ENCODE measurements at places on chromosomes 2 and 18.

- DNase-seq: no peak
Observed at GRCh38 chr18:2471523-2471922, 99.8 kb downstream of the METTL4 start.

DNA sequence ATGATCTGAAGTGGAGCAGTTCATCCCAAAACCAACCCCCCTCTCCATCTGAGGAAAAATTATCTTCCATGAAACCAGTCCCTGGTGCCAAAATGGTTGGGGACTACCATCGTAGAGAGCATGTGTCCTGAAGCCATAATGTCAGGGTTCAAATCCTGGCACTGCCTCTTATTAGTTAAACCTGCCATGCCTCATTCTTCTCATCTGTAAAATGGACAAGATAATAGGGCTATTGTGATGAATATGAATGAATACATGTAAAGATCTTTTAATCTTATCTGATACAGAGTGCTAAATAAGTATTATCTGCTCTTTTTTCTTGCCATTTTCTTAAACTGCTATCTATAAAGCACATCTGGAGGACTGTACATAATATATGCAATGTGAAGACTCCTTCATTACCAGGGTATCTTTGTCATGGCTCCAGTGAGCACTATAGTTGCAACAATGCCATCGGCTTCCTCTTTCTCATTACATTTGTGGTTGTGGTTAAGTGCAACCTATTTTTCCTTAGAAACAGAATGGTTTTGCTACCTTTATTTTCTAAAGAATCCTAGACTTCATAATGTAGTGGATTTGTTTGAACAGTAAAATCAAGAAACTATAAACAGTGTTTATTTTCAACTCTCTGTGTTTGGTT lies 27.0 kb downstream of the MFSD6 start:
- DNase-seq: no peak

GRCh38 chr2:24164416-24164973 lies 10.4 kb upstream of the FAM228A start:
- DNase-seq: no peak

DNA sequence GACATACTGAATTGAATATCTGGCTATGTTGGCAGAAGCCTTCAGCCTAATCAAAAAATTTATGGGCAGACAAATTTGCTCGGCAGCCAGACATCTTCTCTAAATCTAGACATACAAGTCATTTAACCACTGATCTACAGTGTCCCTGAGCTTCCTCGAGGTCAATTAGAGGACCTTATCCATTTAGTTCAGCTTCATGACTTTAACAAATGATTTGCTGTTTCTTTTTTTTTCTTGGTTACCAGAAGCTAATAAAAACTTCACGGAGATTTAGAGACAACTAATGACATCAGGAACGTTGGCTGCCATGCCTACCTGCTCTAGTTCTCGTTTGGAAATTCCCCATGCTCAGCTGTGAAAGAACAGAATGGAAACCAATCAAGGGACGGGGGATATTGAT lies 223.8 kb downstream of the BCL2 start:
- no peak for DNase-seq

- DNase-seq: peak; percentile 44
Observed at GRCh38 chr18:58862851-58863538, 1.7 kb upstream of the ZNF532 start.

- DNase-seq: no peak
Observed at GRCh38 chr2:216206041-216206703, 97.0 kb downstream of the XRCC5 start.

DNA sequence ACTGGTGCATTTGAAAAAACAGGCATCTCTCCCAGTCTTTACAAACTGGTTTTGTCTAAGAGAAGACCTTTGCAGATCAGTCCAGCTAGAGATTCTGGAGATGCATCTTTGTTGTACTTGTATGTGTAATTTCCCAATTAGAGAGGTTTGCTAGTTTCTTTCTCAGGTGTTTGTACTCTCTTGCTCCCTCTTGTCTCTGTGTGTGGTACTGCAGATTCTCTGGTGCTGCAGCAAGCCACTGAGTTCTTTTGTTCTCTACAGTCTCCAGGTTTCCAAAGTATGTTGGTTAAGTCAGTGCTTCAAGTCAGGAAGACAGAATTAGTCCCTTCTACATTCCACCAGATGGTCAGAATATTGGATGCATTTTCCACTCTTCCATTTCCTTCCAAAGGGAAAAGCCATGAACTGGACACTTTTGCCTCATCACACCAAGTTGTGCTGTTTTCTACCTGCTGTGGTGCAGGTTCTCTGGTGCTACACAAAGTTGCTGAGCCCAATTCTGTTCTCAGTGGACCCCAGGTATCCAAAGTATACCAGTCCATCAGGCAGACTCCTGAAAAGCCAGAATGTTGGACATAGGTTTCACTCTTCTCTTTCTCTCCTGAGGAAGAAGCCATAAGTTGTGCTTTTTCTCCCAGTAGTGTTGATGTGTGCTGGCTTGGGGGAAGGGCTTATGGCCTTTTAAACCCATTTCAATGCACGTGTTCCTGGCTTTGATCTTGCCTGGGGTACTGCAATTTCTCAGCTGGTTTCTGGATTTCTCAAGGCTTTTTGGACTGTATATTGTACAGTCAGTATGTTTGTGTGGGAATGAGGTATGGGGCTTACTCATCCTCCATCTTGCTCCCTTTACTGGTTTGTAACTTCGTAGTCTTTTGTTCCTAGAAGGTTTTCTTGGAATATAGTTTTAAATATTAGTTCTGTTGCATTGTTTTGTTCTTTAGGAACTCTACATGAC lies 29.8 kb downstream of the EPC2 start:
- no peak for DNase-seq

GRCh38 chr2:170770606-170771420 lies 635 bp downstream of the ERICH2 start:
- peak; percentile 69 for DNase-seq

DNA sequence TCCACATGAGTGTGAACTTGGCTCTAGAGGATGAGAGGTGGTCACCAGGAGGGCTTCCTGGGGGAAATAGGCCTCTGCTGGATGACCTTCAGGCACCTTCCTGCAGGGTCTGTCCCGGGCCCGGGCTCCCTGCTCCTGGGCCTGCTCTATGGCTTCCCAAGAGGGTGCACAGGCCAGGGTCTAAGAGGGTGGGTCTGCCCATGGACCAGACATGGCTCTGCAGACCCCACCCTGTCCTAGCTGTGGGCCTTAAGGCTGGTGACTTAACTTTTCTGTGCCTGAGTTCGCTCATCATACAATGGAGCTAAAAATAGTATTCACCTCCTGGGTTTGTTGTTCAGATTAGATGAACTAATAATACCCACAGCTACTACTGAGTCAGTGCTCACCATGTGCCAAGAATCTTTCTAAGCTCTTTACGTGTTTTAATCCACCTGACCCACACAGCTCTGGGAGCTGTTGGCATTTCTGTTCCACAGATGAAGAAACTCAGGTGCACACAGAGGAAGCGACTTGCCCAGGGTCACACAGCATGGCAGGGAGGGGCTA lies 14.4 kb downstream of the INHBB start:
- no peak for DNase-seq

DNA sequence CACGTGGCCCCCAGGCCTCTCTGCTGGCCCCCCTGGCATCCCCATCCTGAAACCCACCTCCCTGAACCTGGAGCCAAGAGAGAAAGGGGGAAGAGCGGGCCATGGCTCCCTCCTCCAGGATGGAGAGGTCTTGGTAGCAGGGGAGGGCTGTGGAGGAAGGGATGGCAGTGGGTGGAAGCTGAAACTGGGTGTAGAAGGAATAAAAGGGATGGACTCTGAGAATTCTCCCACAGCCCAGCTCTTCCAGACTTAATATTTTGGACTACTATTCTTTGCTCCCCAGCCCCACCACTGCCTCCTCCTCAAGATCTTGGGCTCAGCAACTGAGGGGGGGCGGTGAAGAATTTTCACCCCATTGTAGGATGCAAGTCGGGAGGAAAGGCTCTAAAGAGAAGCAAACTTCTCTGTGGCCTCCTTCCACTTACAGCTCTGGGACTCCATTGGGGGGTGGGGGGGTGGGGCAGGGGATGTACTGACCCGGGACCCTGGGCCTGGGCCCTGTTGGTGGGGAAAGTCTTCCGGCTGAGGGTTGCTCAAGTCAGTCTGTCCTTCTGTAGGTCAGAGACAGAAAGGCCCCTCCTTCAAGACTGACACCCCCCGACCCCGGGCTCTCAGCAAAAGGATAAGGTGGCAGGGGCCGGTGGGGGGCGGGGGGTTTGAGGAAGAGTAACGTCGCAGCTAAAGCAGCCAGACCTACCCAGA lies 501 bp downstream of the TNS1 start:
- DNase-seq: no peak

DNA sequence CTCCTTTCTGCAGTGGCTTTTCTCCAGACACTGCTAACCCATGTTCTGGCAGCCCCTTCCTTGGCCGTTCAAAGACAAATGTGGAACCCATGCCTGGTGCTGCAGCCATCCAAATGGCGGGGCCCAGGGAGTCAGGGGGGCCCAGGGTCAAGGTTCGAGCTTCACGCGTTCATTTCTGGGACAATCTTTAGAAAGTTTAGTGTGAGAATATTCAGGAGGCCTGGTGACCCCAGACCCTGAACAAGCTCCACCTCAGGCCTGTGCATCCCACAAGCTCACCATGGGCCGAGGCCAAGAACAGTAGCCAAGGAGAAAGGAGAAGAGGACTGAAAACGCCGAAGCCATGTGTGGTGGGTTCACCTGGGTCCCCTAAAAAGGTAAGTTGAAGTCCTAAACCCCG lies 54.4 kb downstream of the ANKMY1 start:
- DNase-seq: no peak

- DNase-seq: no peak
Observed at GRCh38 chr2:241777170-241777685, 606 bp downstream of the GAL3ST2 start.

GRCh38 chr2:128197059-128197458 lies 106.1 kb downstream of the UGGT1 start:
- no peak for DNase-seq

GRCh38 chr18:42038936-42039335 lies 83.9 kb downstream of the PIK3C3 start:
- no peak for DNase-seq

GRCh38 chr2:109028277-109028676 lies 39.3 kb upstream of the EDAR start:
- DNase-seq: no peak

- DNase-seq: no peak
Observed at GRCh38 chr2:182066400-182067087, 80.9 kb downstream of the PPP1R1C start.

- DNase-seq: peak; percentile 37
Observed at GRCh38 chr2:138787053-138787666, 7.0 kb upstream of the NXPH2 start.

DNA sequence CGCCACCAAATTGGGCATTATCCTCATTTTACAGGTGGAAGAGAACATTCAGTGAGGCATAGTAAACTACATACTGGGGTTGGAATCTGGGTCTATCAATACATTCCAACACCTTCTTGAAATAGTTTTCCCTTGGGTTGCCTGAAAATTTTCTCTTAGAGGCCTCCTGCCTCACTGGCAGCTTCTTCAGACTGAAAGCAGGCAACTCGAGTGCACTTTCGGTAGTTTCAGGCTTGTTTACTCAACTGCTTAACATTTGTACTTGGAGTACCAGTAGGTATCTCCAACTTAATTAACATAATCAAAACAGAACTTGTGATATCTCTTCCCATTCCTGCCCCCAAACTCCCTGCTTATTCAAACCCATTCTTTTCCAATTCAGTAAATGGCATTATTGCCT lies 36.2 kb upstream of the C2orf74 start:
- DNase-seq: no peak

GRCh38 chr2:178414266-178415247 lies 36.4 kb downstream of the PRKRA start:
- DNase-seq: peak; percentile 93

- DNase-seq: no peak
Observed at GRCh38 chr2:226839951-226840350, 4.1 kb downstream of the RHBDD1 start.

- DNase-seq: no peak
Observed at GRCh38 chr2:85534881-85535280, 4.1 kb upstream of the MAT2A start.

DNA sequence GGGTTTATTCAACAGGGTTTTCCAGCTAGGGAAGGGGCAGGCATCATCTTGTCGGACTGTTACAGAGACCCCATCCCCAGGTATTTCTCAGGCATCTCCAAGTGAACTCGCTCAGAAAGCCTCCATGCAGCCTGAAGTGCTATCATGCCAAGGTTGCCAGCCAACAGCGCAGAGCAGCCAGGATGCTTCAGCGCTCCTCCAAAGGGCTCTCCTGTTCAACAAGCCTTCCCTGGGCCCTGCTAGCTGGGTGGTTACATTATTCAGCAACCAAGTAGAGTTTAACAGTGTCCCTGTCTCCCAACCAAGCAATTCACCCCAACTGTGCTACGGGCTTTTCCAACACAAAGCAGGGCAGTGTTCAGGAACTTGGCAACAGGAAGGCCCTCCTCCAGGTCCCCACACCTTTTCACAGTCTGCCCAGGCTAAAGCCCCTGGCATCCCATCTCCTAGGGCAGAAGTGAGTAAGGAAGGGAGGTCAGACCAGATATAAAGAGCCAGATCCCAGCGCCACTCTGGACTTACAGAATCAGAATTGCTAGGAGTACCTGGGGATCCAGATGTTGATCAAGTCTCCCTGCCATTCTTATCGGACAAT lies 52.9 kb downstream of the ZBTB7C start:
- no peak for DNase-seq

DNA sequence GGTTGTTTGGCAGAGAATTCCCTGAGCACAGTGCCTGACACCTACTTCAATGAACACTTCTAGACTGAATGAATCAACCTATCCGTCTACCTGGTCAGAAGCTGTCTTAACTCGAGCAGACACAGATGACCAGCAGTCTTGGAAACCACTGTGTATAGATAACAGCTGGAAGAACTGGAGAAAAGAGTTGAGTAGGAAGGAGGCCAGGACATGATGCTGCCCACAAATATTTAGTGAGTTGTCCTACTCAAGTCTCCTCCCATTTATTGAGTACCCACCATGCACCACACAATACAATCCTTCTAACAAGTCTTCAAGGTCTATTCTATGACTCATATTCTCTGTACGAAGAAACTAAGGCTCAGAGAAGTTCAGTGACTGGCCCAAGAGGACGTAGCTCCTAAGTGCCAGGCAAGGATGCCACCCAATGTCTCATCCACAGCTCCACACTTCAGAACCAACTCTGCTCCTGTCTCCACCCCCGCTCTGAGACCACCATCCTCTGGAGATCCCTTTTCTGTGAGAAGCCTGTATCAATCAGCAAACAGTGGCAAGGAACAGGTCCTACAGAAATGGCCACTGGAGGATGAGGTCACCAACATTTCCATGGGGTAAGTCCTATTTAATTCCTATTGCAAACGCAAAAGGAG lies 62.2 kb downstream of the GALNT14 start:
- no peak for DNase-seq

GRCh38 chr2:162184359-162184758 lies 32.3 kb upstream of the GCG start:
- no peak for DNase-seq

GRCh38 chr2:95023222-95023597 lies 2.3 kb upstream of the MAL start:
- DNase-seq: no peak

GRCh38 chr2:122433123-122433754 lies 677.8 kb downstream of the TSN start:
- no peak for DNase-seq

- DNase-seq: no peak
Observed at GRCh38 chr2:240433973-240434727, 1.3 kb upstream of the GPC1 start.

GRCh38 chr18:33014060-33014796 lies 241.4 kb upstream of the KLHL14 start:
- DNase-seq: no peak

- peak; percentile 33 for DNase-seq
Observed at GRCh38 chr2:158725441-158725891, 69.7 kb upstream of the DAPL1 start.

GRCh38 chr2:25063876-25064660 lies 22.2 kb downstream of the EFR3B start:
- peak; percentile 77 for DNase-seq
